ENCODE measurements at places on chromosomes 1 and 21. TPM values are rescaled to one million over a fixed set of nuclear protein-coding genes. Genes with fewer than 3 reads are reported as not detected.

ESPN gene
- 140 TPM for total RNA-seq

SERBP1 gene
- 64.3 TPM for total RNA-seq

NEK2 gene
- 1.9 TPM for total RNA-seq

USH2A gene
- under 0.01 TPM for total RNA-seq
